ENCODE measurements at places on chromosomes 5 and 9. TPM values are rescaled to one million over a fixed set of nuclear protein-coding genes. Genes with fewer than 3 reads are reported as not detected.

DNA sequence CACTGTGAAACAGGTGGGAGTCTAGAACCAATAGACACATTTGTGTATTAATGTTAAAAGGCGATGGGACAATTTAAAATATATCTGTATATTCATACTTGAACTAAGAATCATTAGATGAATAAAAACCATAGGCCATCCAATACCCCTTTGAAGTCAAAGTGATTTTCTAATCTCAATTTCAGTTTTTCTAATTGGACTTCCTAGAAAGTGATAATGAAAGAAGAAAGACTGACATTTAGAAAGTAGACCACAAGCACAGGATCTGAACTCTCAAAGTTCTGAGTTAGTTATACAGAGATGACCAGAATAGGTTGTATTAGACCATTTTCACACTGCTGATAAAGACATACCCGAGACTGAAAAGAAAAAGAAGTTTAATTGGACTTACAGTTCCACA, 412.8 kb upstream of the PIK3R1 start:
- DNase-seq, result no peak

DNA sequence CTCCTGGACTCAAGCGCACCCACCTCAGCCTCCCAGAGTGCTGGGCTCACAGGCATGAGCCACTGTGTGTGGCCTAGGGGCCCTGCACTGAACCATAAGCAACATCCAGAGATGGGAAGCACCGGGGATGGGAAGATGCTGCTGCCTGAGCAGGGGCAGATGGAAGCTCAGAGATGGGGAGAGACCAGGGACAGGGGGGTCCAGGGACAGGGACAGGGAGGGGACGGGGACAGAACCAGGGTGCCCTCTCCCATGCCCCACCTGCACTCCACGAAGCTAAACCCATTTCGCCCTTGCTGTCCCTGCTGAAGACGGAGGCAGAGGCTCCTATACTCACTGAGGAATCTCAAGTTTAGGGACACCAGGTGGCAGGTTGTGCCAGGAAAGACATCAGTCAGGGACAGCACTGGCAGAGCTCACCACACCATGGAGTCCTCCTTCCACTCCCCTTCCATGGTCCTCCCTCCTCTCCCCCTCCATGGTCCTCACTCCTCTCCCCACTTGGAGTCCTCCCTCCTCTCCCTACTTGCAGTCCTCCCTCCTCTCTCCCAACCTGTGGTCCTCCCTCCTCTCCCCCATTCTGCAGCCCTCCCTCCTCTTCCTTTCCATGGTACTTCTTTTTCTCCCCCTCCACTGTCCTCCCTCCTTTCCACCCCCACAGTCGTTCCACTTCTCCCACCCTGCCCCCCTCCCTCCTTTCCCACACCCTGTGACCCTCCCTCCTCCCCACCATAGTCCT, 45.5 kb upstream of the LRRC14B start:
- no peak for DNase-seq

DNA sequence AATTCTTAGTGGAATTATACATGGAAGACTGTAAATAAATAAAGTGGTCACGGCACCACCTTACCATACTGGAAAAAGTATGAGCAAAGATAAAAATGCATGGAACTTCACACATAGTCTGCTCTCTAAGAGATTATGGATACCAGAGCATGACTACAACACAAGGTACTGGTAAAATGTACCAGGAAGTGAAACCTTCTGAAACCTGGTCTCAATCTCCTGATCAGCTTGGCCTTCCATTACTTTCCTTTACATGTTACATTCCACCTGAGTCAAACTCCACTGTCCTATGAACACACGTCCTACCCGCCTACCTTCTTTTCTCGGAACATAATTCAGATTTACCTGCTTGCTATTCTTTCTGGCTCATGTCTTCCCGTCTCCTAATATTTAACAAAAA, 15.9 kb downstream of the PTAR1 start:
- no peak for DNase-seq

GRCh38 chr5:32713361-32713769, 2.2 kb downstream of the NPR3 start:
- DNase-seq, result no peak

DNA sequence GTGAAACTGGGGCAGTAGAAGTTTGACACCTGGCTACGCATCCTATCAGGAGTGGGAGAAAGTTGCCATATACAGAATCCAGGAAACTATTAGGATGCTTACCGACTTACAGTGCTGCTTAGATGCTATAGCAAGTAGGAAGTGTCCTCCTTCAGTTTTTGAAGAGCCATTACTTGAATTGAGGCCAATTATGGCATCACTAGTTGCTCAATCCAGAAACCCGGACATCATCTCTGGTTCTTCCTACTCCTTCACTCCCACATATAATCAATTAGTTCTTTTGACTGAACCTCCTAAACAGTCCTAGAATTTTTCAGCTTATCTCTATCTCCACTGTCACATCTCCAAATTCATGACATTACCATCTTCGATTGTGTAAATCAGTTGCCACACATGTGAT, 41.8 kb upstream of the UGCG start:
- DNase-seq, result no peak

- no peak for DNase-seq
Observed at GRCh38 chr5:171580502-171581265, 161.2 kb downstream of the FGF18 start.

GRCh38 chr5:67156976-67157583, 39.5 kb downstream of the CD180 start:
- DNase-seq, result no peak

DNA sequence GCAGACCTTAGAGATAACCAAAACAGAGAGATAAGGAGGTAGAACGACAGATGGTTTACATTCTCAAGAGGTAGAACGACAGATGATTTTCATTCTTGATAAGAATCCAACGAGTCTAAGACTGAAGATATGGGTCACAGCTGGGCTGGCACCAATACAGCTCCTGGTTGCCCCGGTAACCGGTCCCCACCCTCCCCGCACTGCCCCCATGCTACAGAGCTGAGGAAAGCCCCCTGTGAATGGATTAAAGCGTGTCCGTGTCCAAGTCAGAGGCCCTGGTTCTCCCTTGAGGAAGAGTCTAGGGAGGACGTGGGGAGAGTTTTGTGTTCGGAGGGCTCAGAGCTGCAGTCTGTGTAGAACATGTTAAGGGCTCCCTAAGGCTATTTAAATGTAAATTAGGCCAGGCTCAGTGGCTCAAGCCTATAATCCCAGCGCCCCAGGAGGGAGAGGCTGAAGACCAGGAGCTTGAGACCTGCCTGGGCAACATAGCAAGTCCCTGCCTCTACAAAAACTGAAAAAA, 8.1 kb downstream of the IDNK start:
- no peak for DNase-seq

DNA sequence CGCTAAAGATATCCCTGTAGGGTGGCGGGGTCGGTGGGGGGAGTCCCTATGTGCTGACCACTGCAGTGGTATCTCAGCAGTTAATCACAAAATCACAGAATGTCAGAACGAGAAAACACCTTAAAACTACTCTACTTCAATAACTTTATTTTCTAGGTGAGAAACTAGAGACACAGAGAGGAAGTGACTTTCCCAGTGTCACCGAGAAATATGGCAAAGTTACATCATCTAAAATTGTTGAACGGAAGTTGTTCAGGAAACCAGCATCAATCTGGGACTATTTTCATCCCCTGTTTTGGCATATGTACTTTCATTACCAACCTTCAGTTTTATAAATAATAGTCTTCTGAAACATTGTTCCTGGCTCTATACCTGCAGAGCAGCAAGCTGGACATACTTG, 384.0 kb downstream of the SPOCK1 start:
- DNase-seq, result no peak

DNA sequence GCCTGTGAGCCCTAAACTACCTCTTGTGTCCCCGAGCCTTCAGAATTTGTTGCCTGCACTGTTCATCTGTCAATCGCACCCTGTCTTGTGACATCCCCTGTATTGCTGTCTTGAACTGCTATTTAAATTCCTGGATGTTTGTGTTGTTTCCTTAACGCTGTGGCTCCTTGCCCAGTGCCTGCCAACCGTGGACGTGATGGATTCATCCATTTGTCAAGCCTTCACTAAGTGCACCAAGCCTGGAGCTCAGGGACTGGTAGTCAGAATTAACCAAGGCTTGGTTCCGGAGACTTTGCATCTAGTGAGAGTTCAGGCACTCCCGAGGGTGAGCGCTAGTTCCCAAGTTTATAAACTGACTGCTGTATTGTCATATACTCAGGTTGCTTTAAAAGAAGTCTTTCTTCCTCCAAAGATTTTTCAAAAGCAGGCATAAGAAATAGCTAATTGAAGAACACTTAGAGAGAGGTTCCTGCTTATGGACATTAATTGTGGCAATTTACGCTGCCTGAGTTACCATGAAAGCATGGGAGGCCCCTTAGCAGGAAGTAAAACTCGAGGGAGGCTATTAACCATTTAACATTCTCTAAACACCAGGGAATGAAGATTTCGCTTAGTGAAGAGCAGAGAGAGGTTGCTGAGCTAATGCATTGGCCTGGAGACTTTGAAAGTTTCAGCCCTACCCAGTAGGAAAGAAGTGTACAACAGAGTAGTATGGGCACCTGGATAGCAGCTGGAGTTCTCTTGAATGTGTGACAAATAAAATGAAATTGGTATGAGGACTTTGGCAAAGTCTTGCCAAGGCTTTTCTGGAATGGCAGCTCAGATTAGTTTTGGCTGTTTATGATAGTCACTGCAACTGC, 29.0 kb downstream of the RGS3 start:
- DNase-seq, result no peak

- no peak for DNase-seq
Observed at GRCh38 chr5:179912951-179913350, 5.3 kb upstream of the TBC1D9B start.

DNA sequence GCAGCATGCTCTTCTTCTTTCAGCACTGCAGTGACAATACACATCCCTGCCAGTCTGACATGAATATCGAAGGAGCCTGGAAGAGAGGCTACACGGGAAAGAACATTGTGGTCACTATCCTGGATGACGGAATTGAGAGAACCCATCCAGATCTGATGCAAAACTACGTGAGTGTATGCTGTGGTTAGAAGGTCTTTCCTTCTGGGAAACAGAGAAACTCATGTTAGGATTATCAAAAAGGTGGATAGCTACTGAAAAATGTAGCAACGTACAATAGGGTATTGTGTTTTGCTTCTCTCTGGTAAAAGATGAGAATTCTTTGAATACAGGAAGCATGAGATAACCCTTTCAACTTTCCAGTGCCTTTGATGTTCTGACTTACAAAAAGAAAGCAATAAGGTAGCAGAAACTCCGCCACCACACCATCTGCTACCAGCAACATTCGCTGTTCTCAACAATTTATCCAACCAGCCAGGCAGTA, 133.3 kb downstream of the PCSK5 start:
- no peak for DNase-seq

DNA sequence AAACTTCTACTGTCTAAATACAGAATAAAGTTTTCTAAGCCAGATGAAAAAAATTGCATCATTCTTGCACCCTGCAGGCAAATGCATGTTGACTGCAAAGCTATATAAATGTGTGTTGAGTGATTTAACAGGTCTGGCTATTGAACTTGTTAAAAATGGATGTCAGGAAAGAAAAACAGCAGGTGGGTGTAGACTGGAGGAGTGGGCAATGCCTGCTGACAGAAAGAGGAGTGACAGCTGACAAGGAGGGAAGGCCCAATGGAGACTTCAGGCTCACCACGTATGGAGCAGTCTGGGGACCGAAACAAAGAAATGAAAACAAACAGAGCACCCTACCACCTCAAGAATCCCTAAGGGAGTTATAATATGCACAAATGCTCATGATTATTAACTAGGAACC, 127.8 kb downstream of the GRIA1 start:
- no peak for DNase-seq

- no peak for DNase-seq
Observed at GRCh38 chr9:18122171-18122570, 351.8 kb upstream of the ADAMTSL1 start.

DNA sequence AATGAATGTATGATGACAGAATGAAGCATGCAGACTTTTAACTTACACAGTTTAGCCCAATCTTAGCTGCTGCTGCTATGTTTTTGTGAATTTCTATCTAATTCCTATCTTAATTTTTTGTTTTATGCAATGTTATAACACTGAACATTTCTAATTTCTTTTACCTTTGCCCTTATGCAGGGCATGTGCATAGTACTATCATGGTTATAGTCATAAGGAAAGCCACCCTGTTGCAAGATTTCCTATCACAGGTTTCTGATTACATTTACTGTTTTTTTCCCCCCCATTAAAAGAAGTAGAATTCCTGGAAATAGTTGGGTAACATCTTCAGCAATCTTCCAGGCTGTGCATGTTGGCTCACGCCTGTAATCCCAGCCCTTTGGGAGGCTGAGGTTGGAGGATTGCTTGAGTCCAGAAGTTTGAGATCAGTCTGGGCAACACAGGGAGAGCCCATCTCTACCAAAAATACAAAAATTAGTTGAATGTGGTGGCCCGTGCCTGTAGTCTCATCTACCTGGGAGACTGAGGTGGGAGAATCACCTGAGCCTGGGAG, 164.4 kb downstream of the KDM4C start:
- no peak for DNase-seq

DNA sequence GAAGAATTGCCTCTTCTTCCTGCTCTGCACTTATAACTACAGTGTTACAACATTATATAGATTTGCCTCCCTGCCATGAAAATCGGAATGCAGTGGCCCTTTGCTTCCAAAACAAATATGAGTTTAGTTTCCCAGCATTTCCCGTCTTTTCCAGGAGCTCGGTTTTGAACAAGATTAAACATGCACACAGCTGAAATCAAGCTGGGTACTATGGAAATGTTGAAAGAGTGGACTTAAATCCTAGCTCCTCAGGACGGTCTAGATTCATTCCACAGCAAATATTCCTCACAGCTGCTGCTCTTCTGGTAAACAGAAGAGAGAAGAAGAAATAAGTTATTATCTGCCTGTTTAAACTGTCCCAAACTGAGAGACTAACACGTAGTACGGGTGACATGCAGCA, 161.4 kb downstream of the PIK3R1 start:
- no peak for DNase-seq

DNA sequence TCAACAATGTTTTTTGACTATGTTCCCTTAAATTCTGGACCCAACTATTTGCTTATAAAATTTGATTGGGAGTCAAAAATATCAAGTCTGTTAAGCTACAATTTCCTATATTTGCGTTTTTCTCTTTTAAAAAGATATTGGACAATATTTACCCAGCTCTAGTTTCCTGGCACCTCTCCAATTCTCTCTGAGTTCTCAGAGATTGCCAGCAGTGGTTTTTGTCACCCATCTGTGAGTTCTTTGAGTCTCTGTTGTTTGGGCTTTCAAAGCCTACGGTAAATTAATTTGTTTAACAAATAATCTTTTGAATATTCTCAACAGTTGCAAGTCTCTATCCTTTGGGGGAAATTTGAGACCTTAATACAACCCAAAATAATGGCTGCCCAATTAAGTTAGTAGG, 174.2 kb upstream of the PUM3 start:
- DNase-seq, result no peak

- no peak for DNase-seq
Observed at GRCh38 chr5:10265245-10266109, 15.4 kb downstream of the CCT5 start.

- no peak for DNase-seq
Observed at GRCh38 chr9:130240410-130241197, 25.0 kb upstream of the HMCN2 start.

The NPR2 gene
- 5.0 TPM for total RNA-seq

The CCDC152 gene
- total RNA-seq, result 9.6 TPM

The QRFP gene
- not detected for total RNA-seq

The HTR1A gene
- not detected for total RNA-seq

The NUTM2F gene
- not detected for total RNA-seq

The PIP5KL1 gene
- 2.7 TPM for total RNA-seq

The CCL21 gene
- not detected for total RNA-seq

The GFI1B gene
- total RNA-seq, result not detected

The IGFBPL1 gene
- not detected for total RNA-seq

The KIAA0825 gene
- total RNA-seq, result 6.2 TPM

The PLAC8L1 gene
- total RNA-seq, result 2.5 TPM

The ADAMTSL1 gene
- not detected for total RNA-seq

The SLC6A7 gene
- not detected for total RNA-seq

Data from natural killer cell treated with Interleukin-12 subunit alpha and Interleukin-12 subunit beta and Interleukin-15 and Interleukin-18, amount 100 ng/mL, for 72 hours (primary cell).